ENCODE measurements at places on chromosomes 3 and 15.

DNA sequence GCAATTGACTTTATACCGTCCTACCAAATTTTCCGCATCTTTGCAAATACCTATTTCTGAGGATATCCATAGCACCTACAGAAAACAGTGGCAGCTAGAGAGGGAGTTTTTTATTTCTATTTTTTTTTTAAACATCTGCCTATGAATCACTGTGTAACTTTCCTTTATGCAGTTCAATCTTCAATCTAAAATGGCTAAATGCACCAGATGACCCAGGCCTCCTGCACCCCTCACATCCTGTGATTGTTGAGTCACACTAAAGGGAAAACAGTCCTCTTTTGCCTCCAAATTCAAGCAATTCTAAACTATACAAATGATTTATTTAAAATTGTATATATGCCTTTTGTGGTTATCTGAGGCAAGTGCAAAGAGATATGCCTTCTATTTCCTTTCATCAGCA, 20.1 kb upstream of the BCL6 start:
- no peak for DNase-seq

DNA sequence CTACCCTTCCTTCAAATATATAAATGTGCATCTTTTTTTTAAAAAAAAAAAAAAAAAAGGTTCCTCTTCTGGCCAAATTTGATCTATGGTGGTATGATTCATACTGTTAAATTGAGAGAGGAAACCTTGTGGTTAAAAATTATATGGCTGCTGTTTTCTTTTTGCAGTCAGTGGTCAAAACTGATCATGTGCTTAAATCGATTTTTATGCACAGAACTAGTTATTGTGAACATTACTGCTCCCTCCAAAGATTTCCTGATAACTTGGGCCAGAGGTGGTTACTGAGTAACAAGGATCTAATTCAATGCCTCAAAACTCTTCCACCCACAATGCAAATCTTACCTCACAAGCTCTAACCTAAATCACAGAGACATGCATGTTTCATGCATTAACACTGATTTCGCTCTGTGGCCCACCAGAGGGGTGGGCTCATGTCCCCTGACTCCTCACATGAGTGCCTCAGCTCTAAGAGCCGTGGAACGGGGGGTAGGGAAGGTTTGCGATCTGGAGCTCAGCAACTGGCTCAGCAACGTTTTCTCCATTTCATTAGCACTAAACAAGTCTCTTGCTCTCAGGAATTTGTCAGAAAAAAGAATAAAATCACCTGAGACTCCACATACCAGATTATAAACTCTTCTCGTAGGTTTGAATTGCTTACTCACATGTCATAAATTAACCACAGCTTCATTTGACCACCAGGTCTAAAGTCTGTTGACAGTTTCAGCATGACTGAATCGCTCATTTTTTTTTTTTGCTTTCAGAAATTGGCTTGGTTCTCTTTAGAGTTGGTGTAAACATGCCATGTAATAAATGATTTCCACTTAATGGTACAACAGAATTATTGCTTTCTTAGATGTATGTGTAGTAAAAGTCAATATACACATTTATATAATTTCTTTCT, 280.4 kb downstream of the CD47 start:
- peak; percentile 24 for DNase-seq

GRCh38 chr3:30539772-30540171, 66.6 kb upstream of the TGFBR2 start:
- DNase-seq: no peak

DNA sequence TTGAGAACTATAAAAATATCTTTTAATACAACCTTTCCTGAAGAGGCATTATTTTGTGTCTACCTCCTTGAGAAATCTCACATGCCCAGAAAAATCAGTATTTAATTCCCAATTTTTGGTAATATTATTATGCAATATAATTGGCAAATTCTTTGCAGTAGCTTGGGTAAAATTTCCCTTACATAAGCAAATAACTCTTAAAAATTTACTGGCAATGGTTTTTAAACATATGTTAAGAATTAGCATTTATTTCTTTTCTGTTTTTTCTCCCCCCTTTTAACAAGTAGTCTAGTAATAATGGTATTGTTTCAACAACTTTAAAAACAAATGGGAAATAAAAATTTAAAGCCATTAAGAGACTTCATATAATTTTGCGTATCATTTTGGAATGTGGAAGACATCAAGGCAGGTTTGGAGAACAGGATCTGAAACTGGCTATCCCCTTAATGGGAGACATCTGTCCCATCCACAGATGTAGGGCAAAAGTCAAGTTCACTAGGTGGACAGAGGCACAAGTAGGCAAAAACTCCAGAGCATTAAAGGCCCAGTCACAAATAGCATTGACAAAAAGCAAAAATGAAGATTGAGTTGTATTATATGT, 89.6 kb upstream of the AADACL2 start:
- no peak for DNase-seq

DNA sequence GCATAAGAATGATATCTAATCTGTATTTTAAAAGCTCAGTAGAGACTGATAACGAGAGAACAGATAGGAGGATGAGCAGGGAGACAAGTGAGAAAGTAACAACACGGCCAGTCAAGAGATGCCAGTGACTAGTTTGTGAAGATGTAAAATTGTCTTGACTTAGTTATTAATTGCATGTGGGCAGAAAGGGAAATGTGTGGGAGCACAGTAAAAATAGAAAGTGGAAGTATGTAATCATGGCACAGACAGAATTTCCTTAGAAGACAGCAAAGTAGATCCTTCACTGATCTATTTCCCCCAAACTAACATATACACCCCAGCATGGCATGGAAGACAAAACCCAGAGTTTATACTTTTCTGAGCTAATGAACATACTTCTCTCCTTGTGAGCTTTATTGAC, 344.5 kb downstream of the FGF12 start:
- no peak for DNase-seq

DNA sequence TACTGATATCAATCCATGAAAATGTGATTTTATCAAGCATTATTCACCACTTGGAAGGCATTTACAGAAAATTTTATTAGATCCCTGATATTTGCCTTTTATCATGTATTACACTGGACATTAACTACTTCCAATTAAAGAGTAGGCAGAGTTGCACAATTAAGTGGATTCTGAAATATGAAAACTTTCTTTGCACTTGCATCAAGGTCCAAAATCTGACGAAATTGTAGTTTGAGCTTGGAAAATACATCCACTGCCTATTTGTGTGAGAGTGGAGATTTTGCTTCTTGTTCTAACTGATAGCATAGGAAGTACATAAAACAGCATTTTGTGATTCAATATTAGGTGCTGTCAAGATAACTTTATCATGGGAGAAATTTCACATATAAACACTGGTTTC, 49.6 kb upstream of the SLC12A8 start:
- no peak for DNase-seq

- peak; percentile 88 for DNase-seq
Measured at GRCh38 chr3:46978985-46979944, at the start of gene NBEAL2. Gene NBEAL2, plus strand, starts transcription at chr3:46979666. Its CDS starts 196 bp downstream, at chr3:46979862.

DNA sequence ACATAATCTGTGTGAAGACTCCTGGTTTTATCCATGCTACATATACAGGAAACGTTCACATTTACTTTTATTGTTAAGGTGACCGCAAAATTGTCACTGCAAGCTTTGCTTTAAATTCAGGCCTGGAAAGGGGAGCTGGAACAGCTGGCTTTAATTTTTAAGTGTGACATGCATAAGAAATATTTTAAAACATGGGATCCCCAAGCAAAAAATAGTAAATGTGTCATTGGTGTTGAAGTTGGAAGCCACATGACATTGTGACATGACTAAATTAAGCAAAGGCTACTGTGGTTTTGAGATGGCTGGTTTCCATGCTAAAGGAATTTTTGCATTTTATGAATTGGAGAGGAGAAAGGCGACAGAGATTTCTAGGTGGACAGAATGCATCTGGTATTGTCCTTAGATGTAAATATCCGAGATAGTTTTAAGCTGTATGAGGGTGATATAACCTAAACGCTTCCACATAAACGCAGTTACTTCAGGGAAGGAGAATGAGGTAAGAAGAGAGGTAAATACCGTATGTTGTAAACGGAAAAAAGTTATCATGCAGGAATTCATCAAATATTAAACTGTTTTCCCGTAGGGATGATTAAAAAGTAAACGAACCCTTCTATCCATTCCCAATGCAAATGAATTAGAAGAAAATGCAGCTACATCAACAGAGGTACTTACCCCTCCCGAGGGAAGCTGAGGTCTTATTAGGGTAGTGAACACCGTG, 927 bp upstream of the FYTTD1 start:
- DNase-seq: no peak

All from renal pelvis (tissue), 12 donors.